ENCODE measurements at places on chromosomes 4 and X.

DNA sequence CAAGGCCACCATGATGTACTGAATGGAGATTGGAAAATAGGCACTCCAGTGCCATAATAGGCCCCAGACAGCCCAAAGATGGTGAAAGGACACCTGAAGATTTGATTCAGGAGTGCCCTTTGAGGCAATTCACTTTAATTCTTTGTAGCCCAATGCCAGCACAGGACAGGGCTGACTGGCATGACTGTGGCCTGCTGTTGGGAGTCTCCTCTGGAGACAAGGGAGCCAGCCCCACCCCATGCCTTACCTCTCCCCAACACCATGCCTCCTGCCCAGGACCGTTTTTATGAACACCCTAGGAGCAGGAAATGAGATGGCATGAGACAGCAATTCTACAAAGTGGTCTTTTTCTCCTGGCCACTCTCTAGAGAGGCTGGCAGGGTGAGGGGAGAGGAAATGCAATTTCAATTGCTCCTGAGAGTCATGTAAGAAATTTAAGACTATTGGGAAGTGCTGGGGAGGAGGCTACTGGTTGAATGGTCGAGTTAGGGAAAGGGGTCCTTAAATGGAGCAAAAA, 94.2 kb upstream of the MAMLD1 start:
- DNase-seq: no peak

- DNase-seq: no peak
Measured at GRCh38 chr4:149897783-149898182, 82.1 kb upstream of the IQCM start.

GRCh38 chr4:138010639-138011038, 231.5 kb downstream of the SLC7A11 start:
- no peak for DNase-seq

DNA sequence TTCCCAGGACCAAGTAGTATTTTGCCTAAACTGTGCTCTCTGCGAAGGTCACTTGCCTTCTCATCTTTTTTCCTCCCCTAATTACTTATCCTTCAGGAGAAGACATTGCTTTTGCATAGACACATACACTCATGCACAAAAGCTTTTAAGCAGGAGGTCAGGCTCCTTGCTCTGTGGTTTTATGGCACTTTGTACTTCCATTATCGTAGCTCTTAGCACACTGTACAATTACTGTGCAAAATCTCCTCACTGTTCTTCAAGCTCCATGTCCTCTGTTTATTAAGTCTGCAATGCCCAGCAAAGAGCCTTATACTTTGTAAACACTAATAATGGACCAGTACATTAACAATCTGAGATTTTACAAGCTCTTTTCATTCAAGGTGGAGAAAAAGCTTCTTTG, 188.4 kb upstream of the GNPDA2 start:
- DNase-seq: no peak

GRCh38 chrX:16834806-16835205, 35.4 kb downstream of the RBBP7 start:
- no peak for DNase-seq

GRCh38 chr4:140162596-140162995, 8.6 kb upstream of the MAML3 start:
- DNase-seq: no peak

- DNase-seq: no peak
Measured at GRCh38 chr4:24229978-24230377, 340.1 kb upstream of the PPARGC1A start.

- DNase-seq: no peak
Measured at GRCh38 chr4:146112389-146112788, 63.1 kb upstream of the LSM6 start.

DNA sequence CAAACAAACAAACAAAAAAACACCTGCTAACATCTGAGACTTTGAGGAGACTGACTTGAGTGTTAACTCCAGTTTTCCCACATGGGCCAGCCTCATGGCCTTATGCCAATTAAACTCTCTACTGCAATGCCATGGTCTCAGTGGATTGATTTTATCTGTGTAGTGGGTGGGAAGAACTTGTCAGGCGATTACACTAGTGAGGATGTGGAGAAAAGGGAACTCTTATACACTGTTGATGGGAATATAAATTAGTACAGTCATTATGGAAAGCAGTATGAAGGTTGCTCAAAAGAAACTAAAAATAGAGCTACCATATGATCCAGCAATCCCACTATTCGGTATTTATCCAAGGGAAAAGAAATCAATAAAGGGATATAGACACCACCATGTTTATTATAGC, 12.8 kb upstream of the XIAP start:
- no peak for DNase-seq

DNA sequence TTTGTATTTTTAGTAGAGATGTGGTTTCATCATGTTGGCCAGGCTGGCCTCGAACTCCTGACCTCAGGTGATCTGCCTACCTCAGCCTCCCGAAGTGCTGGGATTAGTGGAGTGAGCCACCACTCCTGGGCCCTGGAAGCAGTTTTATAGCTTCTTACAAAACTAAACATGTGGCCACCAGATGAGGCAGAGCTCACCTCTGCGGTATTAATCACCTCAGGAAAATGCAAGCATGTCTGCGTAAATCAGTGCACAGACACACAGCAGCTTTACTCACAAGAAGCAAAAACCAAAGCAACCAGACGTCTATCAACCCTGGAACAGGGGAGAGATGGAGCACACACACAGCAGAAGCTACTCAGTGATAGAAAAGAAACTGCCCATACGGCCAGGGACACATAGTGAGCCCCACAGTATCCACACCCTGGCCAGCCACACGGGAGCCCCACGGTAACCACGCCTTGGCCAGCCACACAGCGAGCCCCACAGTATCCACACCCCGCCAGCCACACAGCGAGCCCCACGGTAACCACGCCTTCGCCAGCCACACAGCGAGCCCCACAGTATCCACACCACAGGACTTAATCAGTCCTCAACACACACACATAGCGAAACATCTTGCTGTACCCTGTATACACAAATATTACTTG, 30.2 kb downstream of the PPP2R3B start:
- DNase-seq: no peak

GRCh38 chr4:74018771-74019170, 19.7 kb downstream of the CXCL3 start:
- no peak for DNase-seq

DNA sequence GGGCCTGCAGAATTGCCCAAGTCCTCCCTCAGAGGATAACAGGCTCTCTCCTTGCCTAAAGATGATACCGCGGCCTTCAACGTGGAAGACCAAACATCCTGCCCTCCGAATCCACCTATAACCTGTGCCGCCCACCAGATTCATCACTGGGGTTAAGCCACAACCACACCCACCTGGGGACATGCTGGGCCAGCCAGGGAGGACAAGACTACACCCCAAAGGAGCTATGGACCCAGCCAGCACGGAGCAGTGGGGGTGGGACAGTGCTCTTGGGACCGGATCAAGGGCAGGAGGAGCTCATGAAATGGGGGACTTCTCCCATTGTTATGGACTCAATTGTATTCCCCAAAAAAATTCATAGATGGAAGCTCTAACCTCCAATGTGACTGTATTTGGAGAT, 6.8 kb upstream of the MAN2B2 start:
- no peak for DNase-seq

- no peak for DNase-seq
Measured at GRCh38 chr4:5460106-5460801, 248.1 kb downstream of the EVC2 start.

- no peak for DNase-seq
Measured at GRCh38 chr4:38167973-38168372, 207.8 kb downstream of the PTTG2 start.

DNA sequence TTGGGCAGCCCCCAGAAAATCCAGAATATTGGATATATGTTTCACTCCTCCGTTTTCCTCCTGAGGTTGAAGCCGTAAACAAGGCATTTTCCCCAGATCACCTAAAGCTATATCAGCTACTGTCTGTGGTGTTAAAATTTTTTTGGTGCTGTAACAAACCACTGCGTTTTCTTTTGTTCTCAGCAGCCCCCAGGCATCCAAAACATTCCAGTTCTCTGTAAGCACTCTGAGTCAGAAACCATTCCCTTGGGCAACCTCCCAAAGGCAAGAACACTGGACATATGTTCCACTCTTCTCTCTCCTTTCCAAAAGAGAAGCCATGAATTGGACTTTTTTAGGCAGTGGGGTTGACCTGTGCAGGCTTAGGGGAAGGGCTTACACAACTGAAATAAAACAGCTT, 310.9 kb downstream of the MID1IP1 start:
- DNase-seq: no peak

- DNase-seq: no peak
Measured at GRCh38 chrX:87578978-87579377, 61.4 kb downstream of the KLHL4 start.

DNA sequence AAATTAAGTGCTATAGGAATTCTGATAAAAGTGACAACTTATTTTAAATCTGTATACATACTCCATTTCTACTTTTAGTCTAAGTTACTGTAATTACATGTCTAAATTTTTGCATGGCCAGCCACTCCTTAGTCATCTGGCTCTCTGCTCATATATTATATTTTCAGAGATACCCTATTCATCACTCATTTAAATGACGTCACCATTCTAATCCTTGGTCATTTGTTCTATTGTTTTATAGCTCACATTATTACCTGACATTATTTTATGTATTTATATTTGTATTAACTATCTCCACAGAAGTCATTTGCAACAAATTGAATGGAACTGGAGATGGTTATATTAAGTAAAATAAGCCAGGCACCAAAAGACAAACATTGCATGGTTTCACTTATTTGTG, 179.6 kb upstream of the CXorf51A start:
- DNase-seq: no peak

DNA sequence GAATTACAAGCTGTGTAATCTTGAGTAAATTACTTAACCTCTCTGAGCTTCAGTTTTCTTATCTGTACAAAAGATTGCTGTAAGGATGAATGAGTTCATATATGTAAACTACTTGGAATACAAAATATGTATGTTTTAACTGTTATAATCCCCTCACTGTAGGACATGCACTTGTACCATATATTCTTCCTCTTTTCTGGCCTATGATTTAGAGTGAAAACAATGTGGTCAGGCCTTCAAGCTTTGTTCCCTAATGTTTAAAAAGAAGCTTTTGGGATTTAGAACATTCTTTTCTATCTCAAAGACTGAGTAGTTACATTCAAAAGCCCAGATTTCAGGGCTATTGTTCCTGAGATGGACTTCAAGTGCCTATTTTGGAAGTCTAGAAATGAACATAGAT, 26.7 kb upstream of the GPRIN3 start:
- no peak for DNase-seq

DNA sequence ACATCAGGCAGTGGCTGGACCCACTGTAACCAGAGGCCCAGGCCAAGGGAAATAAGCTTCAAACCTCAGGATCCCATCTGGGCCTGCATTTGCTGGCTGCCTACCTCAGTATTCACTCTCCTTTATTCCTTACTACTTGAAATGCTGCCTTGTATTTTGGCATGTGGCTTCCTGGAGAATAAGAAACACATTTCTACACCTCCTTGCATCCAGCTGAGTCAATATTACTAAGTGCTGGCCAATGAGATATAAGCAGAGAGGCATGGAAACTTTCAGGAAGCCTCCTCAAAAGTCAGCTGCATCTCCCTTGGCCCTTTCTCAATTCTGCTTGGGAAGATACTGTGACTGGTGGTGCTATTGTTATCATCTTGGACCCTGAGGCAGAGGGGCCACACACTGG, 59.8 kb upstream of the RELL1 start:
- no peak for DNase-seq

DNA sequence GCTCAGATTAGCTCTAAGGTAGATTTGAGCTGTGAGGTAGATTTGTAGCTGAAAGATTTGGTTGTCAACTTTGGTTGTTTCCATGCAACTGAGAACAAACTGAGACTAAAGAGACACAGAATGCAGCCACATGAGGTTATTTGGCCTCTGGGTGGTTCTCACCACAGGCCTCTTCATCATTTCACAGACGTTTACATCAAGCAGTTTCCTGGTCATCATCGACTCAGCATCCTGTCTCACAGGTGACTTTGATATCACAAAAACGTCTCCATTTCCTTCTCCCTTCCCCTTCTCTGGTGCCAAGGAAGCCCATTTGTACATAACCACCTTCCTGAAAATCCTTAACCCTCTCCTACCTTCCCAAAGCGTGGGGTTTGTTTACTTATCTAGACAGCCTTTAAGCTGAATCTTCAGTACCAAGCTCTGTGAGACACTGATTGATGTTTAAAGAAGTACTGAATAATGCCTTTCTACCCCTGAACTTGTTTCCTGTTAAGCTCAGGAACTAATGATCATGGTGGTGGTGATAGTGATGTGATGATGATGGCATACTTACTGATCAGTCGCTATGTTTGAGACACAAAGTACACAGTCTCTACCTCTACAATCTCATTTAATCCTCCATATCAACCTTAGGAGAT, 81.9 kb downstream of the FAM114A1 start:
- no peak for DNase-seq

DNA sequence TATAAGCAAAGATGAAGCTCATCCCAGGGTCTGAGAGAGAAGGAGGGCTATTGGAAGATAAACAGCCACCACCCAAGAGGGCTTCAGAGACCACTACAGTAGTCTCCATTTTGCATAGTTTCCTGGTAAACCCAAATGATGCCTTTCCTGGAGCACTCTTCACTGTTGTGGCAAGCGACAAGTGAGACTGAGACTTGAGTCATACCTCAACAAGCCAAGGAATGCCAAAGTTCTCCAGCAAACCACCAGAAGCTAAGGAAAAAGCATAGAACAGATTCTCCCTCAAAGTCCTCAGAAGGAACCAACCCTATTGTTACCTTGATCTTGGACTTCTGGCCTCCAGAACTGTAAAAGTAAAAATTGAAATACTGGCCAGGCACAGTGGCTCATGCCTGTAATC, 65.9 kb downstream of the LARP7 start:
- DNase-seq: no peak

DNA sequence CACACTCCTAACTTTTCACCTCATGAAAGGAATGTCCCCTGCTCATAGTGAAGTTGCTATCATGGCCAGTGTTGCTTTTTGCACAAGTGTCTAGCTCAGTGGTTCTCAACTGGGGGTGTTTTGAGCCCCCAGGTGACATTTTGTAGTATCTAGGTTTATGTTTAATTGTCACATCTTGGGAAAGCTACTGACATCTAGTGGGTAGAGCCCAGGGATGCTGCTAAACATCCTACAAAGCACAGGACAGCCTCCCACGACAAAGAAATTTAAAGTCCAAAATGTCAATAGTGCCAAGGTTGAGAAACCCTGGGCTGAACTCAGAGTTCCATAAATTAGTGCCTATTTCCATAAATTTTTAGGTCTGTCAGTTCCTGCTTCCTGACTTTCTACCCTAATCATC, 70.7 kb upstream of the HCCS start:
- DNase-seq: no peak

- DNase-seq: no peak
Measured at GRCh38 chr4:137463377-137464003, 68.8 kb downstream of the PCDH18 start.

GRCh38 chr4:14824189-14824588, 178.1 kb upstream of the CPEB2 start:
- DNase-seq: no peak

DNA sequence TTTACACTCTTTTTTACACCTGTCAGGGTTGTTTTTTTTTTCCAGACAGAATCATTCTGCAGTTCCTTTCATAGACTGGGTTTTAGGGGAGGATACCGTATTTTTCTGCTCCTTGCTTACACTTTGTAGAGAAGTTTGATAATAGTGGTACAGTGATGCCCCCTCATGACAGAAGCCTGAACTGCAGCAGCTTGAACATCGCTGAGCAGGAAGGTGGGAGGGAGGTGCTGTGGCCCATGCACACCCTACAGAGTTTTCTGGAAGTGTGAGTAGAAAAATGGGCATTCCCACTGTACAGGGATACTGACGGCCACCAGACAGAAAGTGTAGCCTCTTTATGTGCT, 54.5 kb downstream of the RAB40A start:
- peak; percentile 60 for DNase-seq

- no peak for DNase-seq
Measured at GRCh38 chr4:168528131-168528949, 31.5 kb downstream of the PALLD start.

Data from stimulated activated naive CD4-positive, alpha-beta T cell treated with Interleukin-2 at 50 U/mL for 16 hours (primary cell).